ENCODE measurements at places on chromosomes 4 and X. TPM values are rescaled to one million over a fixed set of nuclear protein-coding genes. Genes with fewer than 3 reads are reported as not detected.

CLIC2 gene
- 7.2 TPM for total RNA-seq

MTNR1A gene
- not detected for total RNA-seq

IL1RAPL2 gene
- total RNA-seq = not detected

ZNF275 gene
- total RNA-seq = 3.0 TPM

SERTM2 gene
- total RNA-seq = not detected

PLS3 gene
- 150 TPM for total RNA-seq

MAGEA6 gene
- total RNA-seq = not detected

PPP2R2C gene
- total RNA-seq = 26.9 TPM

PCDH19 gene
- total RNA-seq = 0.76 TPM

NR3C2 gene
- 1.2 TPM for total RNA-seq

RPS3A gene
- total RNA-seq = 2,617 TPM

TEX13D gene
- not detected for total RNA-seq

Measured in esophagus squamous epithelium (tissue), 5 donors.